ENCODE measurements at places on chromosomes 2 and 18.

- DNase-seq: peak; percentile 84
Measured at GRCh38 chr2:40097691-40098385, 318.8 kb upstream of the THUMPD2 start.

- DNase-seq: no peak
Measured at GRCh38 chr18:9850309-9850708, 35.5 kb upstream of the TXNDC2 start.

GRCh38 chr2:6957031-6957714, 40.0 kb downstream of the RNF144A start:
- DNase-seq: no peak

DNA sequence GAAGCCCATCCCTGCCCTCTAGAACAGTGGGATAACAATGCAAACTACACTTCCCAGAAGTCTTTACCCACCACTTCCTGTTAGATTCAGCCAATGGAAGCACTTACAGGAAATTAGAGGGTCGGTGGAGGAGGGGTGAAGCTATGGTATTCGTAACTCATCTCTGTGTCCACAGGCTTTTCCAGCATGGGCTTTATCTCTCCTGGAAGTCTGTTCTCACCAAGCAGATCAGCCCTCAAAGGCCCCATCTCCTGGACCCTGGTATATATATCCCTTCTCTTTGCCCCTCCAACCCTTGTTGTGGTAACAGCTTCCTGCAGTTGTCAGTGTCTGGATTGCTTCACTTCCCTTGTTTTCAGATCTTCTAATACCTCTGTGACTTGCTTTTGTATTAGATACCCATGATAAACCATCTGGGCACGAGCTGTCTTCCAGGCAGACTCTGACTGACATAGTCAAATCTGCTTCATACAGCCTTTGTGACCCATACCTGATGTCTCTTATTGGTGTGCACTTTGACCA, 475.0 kb upstream of the POU3F3 start:
- peak; percentile 5 for DNase-seq

- no peak for DNase-seq
Measured at GRCh38 chr2:72023678-72024390, 123.8 kb downstream of the CYP26B1 start.

- DNase-seq: no peak
Measured at GRCh38 chr2:126901459-126901858, 2.8 kb downstream of the TEX51 start.

- DNase-seq: peak; percentile 78
Measured at GRCh38 chr2:171958475-171958874, 36.2 kb downstream of the HAT1 start.

- DNase-seq: no peak
Measured at GRCh38 chr18:53739700-53740099, 484.8 kb downstream of the MBD2 start.

DNA sequence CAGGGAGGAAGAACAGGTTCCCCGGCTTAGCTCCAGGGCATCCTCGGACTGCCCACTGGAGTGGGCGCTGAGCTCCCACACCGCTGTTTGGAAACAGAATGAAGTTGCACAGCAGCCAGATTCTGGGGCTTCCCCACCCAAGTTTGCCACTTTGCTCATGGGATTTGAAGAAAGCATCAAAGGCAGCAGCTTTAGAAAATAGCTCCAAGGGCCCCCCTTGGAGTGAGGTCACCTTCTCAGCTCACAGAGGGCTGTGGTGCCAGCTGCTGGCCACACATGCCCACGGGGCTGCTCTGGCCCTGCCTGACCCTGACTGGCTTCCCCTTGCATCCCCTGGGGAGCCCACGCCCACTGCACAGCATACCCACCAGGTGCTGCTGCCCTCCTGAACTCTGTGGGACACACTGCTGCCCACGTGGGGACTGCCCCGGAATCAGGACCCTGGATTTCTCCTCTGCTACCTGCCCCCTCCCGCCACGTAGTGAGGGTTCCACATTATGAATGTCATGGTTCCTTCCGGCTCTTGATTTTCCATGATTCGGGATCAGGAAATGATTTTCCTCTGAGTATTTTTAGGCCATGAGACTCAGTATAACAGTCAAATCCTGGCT, 70.3 kb downstream of the TGOLN2 start:
- no peak for DNase-seq

DNA sequence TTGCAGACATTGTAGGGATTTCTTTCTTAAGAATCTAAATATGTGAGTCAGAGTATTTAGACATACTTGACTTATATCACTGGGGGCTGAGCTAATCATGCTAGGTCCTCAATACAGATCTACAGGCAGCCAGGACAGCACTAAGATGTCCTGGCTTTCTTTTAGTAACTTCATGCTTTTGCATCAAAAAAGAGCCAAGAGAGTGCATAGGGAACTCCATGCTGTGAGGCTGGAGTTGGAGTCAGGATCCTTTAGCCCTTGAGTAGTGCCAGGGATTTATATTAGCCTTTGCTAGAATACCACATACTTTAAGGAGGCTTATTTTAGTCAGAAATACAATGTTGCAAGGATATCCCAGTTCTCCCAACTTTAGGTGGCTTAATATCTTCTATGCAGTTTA, 289.7 kb downstream of the CCDC85A start:
- DNase-seq: no peak

- DNase-seq: peak; percentile 59
Measured at GRCh38 chr2:25960920-25961319, 21.4 kb downstream of the KIF3C start.

DNA sequence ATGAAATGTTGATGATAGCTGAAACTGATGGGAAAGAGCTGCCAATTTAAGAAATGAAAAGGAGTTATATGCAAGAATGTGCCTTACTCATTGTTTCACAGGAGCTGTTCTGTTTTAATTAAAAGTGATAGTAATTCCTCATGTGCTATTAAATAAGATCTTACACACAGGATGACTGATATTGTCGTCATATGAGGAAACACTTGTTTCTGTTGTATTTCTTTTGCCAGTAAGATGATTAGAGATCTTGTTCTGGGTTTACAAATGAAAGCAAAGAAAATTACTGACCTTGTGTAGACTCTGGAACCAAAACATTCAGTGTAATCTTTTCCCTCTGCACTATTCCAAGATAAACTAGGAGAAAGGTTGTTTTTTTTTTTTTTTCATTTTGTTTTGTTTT, 123.6 kb downstream of the MAP3K20 start:
- no peak for DNase-seq

DNA sequence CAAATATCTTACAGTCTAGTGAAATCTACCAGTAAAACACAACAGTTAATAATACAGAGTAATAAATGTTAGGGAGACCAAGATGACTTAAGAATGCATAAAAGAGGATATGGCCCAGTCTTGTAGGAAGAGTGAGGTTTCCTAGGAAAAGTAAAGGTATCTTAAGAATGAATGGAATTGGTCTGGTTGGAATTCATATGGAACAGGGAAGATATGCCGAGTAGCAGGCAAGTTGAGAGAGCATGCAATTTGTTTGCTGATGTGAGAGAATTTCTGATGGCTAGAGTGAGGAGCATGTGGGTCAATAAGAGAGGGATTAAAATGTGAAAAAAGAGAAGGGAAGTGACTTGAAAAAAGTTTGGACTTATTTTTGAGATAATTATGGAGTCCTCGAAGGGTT, 512.9 kb upstream of the ZEB2 start:
- DNase-seq: no peak

GRCh38 chr2:100230754-100231153, 88.4 kb upstream of the AFF3 start:
- peak; percentile 38 for DNase-seq

GRCh38 chr18:73784853-73785252, 362.8 kb downstream of the FBXO15 start:
- DNase-seq: peak; percentile 22

- no peak for DNase-seq
Measured at GRCh38 chr18:62506495-62507143, 16.2 kb upstream of the ZCCHC2 start.

DNA sequence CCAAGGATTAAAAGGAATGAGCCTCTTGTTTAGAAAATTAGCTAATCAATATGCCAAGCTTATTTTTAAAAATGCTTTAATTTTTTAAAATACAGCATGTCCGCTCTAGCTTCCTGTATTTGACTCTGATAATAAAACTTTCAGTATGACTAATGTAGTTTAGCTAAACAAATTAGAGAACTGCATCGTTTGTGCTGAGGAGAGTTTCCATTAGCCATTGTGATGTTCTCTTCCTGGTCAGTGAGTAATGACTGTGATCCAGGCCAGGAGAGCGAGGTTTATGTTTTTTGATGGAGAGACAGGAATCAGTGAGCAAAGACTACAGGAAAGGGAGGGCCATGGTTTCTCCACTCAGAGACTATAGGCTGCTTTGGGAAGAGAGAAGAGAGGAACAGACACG, 237.2 kb upstream of the ETAA1 start:
- peak; percentile 33 for DNase-seq

GRCh38 chr18:6616981-6617380, 112.5 kb upstream of the ARHGAP28 start:
- peak; percentile 52 for DNase-seq

DNA sequence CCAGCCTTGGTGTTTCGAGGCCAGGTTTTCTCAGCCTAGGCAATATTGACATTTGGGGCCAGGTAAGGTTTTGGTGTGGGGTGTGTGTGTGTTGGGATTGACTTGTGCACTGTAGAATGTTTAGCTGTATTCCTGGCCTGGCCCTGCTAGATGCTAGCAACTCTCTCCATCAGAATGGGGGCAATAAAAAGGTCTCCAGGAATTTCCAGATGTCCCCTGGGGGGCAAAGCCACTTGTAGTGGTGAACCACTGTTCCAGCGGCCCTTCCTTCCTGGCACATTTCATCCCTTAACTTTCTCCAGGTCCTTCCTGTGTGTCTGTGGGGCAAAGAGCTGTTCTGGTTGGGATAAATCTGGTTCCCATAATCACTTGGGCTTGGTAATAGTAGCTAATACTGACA, 12.0 kb downstream of the LIPG start:
- DNase-seq: no peak

DNA sequence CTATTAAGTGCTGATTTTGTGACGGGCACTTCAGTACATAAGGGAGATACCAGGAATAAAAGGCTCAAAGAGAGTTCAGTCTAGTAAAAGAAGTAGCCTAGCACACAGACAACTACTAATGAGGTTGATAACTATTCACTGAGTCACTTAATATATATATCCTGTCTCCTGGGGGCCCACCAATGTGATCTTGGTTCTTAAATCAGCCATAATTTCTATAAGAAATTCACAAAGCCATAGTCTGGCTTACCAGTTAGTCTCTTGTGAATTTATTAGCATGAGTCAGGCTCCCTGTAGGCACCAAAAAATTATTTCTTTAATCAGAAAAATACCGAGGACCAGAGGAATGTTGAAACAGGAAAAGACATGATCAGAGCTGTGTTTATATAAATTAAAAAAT, 10.4 kb downstream of the KCNE4 start:
- DNase-seq: peak; percentile 46

GRCh38 chr2:19686439-19686838, 215.3 kb downstream of the TTC32 start:
- no peak for DNase-seq

DNA sequence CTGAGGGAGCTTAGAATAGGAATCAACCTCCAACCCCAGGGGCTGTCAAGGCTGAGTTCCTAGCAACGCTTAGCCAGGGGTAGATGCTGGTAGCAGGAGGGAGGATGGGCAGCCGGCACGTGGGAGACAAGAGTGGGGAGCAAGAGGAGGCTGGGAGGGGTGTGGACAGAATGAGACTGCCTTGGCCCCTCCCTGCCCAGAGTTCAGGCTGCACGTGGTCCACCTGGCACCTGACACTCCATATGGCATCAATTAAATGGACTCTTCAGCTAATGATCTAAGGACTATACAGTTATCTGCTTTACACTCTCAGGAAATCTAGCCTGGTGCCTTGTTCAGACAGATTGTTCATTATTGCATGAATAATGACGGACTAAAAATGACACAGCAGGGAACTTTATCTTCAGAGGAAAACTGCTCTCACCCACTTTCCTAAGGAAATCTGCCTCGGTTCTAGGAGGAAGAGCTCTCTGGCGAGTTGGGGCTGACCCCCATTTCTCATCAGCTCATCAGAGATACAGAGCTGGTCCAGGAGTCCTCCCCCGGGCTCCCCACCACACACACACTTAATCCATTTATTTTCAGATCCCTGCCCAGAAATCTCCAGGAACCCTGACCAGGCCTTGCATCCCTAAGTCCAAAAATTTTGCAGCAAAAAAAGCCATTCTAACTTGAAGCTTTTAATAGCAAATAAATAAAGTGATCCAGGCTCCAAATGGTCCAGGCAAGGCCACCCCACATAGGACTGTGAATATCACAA, 102.1 kb upstream of the CDC42EP3 start:
- DNase-seq: no peak

DNA sequence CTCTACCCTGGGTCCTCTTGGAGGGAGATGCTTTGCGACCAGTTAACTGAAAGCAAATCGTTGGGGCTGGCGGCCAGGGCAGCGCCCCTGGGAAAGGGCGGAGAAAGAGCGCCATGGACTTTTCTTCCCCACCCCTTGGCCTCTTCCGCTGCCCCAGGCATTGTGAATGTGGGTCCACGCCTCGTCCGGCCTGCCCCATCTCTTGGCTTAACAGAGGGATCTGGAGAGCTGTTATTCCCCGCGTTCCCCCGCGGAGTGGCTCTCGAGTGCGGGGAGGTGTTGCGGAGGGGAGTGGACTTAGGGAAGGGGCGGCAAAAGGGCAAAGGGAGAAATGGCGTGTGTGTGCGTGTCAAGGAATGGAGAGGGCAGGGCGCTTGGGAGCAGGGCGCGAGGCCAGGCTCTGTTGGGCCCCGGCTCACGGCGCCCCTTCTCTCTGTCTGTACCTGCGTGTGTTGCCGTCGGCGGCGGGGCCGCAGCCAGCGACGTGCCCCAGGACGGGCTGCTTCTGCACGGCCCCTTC, 6.6 kb downstream of the EMX1 start:
- DNase-seq: no peak

GRCh38 chr2:160110674-160111239, 48.3 kb upstream of the PLA2R1 start:
- DNase-seq: no peak

DNA sequence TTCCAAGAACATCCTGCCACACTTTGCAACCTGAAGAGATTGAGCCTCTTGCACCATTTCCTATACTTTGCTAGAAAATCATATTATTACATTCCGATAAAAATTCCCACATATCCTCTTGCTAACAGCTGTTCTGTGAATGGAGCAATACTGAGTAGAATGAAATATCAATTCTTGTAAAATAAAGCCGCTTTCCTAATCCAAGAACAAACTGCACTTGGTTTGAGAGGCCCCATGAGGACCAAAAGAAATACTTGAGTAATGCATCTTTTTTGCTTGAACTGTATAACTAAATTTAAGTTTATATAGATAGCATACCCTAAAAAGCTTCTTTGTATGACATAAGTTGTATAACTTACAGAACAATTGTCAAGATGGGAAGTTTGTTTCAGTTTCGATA, 632.4 kb upstream of the SLC8A1 start:
- no peak for DNase-seq

DNA sequence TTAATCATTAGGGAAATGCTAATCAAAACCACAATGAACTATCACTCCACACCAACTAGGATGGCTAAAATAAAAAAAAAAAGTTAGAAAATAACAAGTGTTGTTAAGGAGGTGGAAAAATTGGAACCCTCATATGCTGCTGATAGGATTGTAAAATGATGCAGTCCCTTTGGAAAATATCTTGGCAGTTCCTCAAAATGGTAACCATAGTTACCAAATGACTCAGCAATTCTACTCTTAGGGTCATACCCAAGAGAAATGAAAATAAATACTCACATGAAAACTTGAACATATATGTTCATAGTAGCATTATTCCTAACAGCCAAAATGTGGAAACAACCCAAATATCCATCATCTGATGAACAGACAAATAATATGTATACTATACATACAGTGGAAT, 15.7 kb upstream of the ACVR2A start:
- peak; percentile 92 for DNase-seq

Measured in choroid plexus epithelial cell (primary cell).